ENCODE measurements at places on chromosomes 7 and 10. TPM values are rescaled to one million over a fixed set of nuclear protein-coding genes. Genes with fewer than 3 reads are reported as not detected.

The NXPH1 gene
- not detected for total RNA-seq

The STK31 gene
- 0.03 TPM for total RNA-seq

The CLCN1 gene
- not detected for total RNA-seq

The ZNF33A gene
- 2.9 TPM for total RNA-seq

The NRCAM gene
- total RNA-seq: 0.79 TPM

The EIF5AL1 gene
- 1.0 TPM for total RNA-seq

DNA sequence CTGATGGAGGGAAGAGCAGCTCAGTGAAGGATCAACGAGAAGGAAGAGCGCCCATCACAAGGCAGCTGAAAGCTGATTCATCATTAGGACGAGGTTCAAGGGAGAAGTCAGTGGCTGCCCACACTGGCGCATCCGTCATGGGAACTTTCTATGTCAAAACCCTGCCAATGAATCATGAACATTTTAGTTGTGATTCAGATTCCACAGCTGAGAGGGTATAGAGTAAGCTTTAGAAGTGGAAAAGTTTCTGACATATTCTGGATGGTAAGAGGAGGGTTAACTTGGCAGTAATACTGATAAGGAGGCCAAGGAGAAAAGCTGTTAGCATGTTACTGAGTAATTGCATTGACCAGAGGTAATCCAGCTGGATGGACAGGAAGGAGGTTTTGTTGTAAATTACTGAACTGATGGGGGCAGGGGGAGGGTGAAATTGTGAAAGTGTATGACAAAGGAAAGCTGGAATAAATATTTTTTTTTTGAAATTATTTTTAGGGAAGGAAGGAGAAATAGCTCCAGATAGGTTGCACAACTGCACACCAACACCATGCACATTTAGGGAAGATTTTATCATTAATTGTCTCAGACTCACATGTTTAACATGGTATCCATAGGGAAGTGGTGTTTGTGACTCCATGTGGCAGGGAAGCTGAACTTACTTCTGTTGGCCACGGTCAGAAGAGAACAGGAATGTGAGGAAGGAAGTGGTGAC, 78.3 kb upstream of the NRP1 start:
- DNase-seq: peak; percentile 85

- DNase-seq: no peak
Observed at GRCh38 chr10:95756041-95756761, at the start of gene ENTPD1. TSS of gene ENTPD1 (plus strand) at chr10:95756163. CDS start at chr10:95756240, 77 bp downstream.

DNA sequence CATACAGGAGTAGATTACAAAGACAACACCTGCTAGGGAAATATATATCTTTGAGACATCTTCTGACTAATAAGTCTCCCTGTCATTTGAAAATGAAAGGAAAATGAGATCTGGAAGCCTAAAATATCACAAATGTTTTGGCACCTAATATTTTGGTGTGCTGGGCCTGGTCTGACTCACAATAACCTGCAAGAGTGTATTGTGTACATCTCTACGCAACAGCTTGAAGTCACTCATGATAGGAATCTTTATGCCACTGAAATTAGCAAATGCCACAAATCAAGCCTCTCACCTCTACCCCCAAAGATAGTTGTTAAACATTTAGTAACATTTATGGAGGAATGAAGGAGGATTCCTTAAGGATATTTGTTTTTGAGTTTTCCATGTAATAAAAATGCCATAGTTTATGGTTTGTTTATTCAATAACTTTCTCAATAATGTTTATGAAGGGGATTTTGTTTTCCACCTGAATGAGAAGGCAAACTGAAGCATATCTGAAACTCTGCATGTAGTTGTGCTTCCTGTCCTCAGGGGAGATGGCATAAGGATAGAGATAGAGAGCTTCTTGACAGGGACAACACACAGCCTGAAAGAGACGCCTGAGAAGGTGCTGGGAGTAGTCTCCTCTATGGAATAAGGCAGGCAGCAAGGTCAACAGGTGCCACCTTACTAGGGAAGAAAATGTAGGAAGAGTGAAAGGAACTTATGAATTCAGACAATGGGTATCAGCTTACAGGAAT, 197.4 kb downstream of the AHR start:
- no peak for DNase-seq

GRCh38 chr10:72354356-72355213, at the start of gene DNAJB12:
TSS of gene DNAJB12 (minus strand) at chr10:72354919. CDS start at chr10:72354897, 22 bp downstream.
- peak; percentile 89 for DNase-seq

DNA sequence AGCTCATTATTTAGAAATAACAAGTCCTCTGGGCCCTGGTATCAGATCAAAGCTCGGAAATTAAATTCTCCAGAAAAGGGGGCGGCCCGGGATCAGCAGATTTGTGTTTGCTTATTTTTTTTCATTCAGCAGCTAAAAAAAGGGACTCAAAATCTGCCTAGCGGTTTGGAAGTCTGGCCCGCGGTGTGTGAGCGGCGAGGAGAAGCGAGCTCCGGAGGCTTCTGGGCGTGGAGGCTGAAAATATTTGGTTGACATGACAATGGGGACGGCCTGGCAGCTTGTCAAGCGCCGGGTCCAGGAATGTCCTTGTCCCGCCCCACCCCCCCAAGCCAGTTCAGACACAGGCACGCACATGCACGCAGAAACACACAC, 43.4 kb downstream of the FOXL3 start:
- no peak for DNase-seq

- no peak for DNase-seq
Observed at GRCh38 chr10:5528989-5529701, 4.4 kb downstream of the CALML3 start.

DNA sequence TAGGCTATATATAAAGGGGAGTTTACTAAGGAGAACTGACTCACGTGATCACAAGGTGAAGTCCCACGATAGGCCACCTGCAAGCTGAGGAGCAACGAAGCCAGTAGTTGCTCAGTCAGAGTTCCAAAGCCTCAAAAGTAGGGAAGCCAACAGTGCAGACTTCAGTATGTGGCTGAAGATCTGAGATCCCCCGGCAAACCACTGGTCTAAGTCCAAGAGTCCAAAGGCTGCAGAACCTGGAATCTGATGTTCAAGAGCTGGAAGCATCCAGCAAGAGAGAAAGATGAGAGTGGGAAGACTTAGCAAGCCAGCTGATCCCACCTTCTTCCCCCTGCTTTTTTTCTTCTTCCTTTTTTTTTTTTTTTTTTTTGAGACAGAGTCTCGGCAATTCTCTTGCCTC, 27.0 kb upstream of the GSDME start:
- DNase-seq: no peak

- DNase-seq: no peak
Observed at GRCh38 chr7:17183630-17184328, 114.7 kb upstream of the AHR start.

DNA sequence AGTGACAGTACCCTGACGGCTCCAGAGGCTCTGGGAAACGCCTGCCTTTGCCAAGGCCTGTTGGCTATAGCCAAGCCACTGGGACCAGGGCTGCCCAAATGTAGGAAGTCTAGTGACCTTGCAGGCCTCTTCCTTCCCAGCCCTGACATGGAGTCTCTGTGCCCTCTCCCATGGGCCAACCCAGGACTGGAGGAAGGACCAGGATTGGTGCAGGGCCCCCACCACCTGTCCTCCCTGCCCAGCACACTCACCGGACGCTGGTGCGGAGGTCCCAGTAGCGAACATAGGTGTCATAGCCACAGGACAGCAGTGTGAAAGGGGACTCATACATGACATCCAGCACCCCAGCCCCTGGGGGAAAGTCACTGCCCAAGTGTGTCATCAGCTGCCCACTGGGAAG, 24.0 kb downstream of the DPCD start:
- DNase-seq: no peak
